ENCODE measurements at places on chromosomes 2 and 18.

DNA sequence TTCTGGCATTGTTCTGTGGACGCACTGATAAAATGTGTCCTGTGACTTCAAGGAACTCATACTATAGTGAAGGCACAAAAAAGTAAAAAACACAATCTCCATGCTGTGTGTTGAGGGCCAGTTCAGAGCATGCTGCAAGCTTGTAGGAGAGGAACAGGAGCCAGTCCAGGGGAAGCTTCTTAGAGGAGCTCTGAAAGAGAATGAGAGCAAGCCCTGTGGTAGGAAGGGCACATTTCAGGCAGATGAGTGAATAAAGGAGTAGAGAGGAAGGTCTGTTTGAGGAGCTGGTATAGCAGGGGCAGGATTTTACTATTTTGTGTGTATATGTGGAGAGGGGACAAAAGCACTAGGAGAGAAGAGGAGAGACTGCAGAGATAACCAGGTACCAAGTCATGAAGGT lies 478.3 kb downstream of the ZEB2 start:
- DNase-seq = no peak

- no peak for DNase-seq
Measured at GRCh38 chr2:54770676-54771075, 47.2 kb downstream of the EML6 start.

DNA sequence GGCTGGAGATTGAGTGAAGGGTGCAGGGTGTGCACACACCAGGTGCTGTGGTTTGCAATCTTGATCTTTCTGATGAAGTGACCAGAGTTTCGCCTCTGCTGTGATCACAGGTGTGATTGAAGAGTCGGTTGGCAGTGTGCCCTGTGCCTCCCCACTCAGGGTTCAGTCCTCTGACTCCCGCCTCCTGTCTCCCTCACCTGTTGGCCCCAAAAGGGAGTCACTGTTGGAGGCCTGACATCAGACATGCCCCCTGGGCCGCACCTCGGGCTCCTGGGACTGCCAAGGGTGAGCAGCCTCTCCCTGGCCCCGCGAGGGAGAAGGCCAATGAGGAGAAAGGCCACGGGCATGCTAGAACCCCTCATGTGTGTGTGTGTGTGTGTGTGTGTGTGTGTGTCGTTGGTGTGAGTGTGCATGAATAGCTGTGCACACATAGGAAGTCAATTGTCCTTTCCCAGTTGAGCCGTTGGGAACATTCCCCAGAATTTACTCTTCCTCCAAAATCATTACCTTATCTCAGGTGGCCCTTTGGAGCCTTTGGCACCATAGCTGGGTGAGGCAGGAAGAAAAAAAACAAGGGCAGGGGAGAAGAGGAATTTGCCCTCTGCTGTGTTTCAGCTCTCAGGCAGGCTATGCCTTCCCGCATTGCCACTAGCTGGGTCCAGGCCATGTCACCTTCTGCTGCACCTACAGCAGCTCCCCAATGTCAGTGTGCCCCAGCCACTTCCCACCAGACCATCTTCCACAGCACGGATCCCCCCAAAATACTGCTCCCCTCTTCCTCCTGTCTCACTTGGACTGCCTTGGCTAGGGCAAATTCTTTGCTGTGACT lies 78.1 kb upstream of the LAPTM4A start:
- no peak for DNase-seq

- no peak for DNase-seq
Measured at GRCh38 chr2:192286093-192286701, 91.5 kb upstream of the TMEFF2 start.

DNA sequence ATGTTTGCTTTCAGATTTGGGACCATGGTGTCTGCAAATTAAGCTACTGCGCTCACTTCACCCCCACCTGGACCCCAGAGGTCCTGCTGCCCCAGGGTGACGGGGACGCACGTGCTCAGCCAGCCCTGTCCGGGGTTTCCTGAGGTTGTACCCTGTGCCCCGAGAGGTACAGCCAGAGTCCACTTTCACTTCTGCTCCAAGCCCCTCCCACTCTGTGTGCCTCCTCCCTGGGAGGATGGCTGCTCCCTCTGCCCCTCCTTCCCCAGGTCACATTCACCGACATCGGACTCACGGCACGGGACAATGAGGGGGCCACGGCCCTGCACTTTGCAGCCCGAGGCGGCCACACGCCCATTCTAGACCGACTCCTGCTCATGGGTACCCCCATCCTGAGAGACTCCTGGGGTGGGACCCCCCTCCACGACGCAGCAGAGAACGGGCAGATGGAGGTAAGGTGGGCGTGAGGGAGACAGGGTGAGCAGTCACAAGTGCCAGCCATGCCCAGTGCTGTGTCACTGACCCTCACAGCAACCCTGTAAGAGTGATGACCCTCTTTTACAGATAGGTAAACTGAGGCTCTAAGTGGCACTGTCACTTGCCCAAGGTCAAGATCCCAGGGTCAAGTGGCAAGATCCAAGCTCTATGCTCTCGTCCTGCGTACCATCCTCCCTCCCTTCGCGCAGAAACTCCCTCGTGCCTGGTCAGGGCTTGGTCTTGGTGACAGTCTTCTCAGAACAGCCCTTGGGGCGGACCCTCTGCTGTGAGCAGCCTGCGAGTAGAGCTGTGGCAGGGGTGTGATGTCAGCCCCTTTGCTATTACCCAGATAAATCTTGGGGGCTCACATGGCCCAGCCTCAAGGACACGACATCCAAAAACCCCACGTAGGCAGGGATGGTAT lies 7.6 kb downstream of the ESPNL start:
- DNase-seq = no peak

- DNase-seq = no peak
Measured at GRCh38 chr18:45688833-45689232, 35.1 kb upstream of the SLC14A1 start.

DNA sequence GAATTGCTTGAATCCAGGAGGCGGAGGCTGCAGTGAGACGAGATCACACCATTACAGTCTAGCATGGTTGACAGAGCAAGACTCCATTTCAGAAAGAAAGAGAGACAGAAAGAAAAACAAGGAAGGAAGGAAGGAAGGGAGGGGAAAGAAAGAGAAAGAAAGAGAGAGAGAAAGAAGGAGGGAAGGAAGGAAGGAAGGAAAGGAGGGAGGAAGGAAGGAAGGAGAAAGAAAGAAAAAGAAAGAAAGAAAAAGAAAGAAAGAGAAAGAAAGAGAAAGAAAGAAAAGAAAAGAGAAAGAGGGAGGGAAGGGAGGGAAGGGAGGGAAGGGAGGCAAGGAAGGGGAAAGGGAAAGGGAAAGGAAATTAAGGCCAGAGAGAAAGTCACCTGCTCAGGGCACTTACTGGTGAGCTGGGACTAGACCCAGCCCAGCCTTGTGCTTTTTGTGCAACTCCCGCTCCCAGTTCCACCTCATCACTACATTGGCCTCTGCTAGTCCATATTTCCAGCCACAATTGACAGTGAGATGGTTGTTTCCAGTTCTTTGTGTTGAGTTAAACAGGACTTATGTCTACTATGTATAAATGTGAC lies 35.7 kb downstream of the MOGAT1 start:
- DNase-seq = no peak

GRCh38 chr2:145807554-145807953 lies 1287.6 kb upstream of the ZEB2 start:
- no peak for DNase-seq

- no peak for DNase-seq
Measured at GRCh38 chr2:36594849-36595248, 3.1 kb downstream of the FEZ2 start.

GRCh38 chr18:9561759-9562158 lies 52.6 kb downstream of the PPP4R1 start:
- no peak for DNase-seq
